Panc1 (cell line): ENCODE measurements at places on chromosomes 3 and 15. TPM values are rescaled to one million over a fixed set of nuclear protein-coding genes. Genes with fewer than 3 reads are reported as not detected.

GRCh38 chr15:56760186-56760585, 26.9 kb upstream of the ZNF280D start:
- DNase-seq = no peak
- H3K27ac ChIP-seq = no peak overlapping the region
- H3K4me1 ChIP-seq = no peaks in the 10 kb centered on the region

- no peak overlapping the region for H3K4me3 ChIP-seq
- H3K36me3 ChIP-seq = no peaks in the 10 kb centered on the region
- H3K4me1 ChIP-seq = no peaks in the 10 kb centered on the region
Measured at GRCh38 chr3:123194552-123194951, 7.2 kb upstream of the SEC22A start.

DNA sequence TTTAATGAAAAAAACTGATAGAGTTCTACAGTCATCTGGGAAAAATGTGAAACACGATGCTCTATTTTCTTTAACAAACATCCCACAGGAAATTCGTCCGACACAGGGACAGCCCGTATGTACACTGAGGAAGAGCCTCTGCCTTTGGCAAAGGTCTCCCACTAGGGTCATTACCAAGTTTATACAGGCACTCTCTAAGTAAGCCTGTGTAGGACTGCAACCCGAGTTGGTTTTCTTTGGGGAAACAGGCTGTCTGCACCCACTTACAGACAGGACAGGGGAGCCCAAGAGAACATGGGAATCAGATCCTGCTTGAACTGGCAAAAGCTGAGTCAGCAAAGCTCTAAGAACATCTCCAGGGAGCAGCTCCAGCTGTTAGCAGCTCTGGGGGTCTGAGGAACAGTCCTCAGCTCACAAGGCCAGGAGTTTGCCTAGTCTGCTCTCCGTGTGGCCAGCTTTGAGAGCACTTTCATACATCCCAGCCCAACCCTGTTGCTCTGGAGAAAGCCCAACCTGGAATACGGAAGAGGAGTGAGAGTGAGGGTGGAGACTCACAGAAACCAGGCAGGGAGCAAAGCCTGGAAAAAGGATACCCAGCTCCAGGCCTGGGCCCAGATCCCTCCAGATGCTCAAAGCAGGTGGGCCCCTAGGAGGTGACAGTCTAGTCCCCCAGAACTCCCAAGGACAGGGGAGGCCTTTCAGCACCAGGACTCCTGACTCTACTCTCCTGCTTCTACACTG, 1.9 kb downstream of the TBC1D2B start:
- H3K4me1 ChIP-seq = peaks cover 40% of the 10 kb centered on the region
- H3K36me3 ChIP-seq = no peaks in the 10 kb centered on the region
- no peaks in the 10 kb centered on the region for H3K27me3 ChIP-seq
- DNase-seq = no peak
- peak overlapping the region; percentile 90 for H3K27ac ChIP-seq
- peak overlapping the region; percentile 67 for H3K4me3 ChIP-seq

COL6A6 gene
- total RNA-seq = not detected
